Epithelial cell of esophagus (primary cell): ENCODE measurements at places on chromosomes 2 and 18.

DNA sequence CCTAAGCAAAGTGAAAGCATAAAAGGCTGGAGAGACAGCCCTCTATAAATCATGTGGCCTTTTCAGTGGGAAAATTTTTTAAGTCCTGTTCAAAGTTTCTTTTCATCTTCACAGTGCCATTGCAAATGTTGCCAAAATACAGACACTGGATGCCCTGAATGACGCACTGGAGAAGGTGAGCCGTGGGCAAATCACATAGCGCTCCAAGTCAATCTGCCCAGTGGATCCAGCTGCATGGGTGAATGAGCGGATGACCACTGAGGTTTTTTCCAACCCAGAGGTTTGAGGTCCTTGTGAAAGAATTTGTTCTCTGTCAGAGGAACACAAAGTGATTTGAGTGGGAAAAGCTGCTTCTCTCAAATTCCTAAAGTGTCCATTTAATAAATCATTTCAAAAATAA lies 11.8 kb downstream of the DAPL1 start:
- DNase-seq: no peak

DNA sequence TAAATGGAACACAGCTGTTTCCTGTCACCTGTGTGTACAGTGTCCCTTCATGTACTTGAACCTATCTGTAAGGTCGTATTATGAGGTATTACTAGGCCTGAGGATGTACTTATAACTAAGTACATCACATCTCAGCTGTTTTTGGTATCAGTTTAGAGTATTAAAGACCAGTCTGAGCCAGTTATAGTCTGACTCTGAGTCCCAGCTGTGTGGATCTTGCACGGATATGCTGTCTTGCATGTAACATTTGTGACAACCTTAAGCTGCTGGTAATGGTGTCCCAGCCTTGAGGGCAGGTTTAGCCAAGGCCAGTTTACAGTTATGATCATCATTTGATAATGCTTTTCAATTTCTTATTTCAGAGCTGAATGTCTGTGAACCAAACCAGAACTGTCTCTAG lies 496.3 kb downstream of the SLC4A3 start:
- no peak for DNase-seq

GRCh38 chr2:68104111-68104835 lies 41.5 kb upstream of the C1D start:
- no peak for DNase-seq

- DNase-seq: no peak
These were observed 187.6 kb downstream of the LDLRAD4 start for GRCh38 chr18:13406049-13406615.

GRCh38 chr18:32293107-32293506 lies 103.3 kb downstream of the MEP1B start:
- no peak for DNase-seq
